NCI-H1417 (cell line): ENCODE measurements at places on chromosomes 7 and 10.

DNA sequence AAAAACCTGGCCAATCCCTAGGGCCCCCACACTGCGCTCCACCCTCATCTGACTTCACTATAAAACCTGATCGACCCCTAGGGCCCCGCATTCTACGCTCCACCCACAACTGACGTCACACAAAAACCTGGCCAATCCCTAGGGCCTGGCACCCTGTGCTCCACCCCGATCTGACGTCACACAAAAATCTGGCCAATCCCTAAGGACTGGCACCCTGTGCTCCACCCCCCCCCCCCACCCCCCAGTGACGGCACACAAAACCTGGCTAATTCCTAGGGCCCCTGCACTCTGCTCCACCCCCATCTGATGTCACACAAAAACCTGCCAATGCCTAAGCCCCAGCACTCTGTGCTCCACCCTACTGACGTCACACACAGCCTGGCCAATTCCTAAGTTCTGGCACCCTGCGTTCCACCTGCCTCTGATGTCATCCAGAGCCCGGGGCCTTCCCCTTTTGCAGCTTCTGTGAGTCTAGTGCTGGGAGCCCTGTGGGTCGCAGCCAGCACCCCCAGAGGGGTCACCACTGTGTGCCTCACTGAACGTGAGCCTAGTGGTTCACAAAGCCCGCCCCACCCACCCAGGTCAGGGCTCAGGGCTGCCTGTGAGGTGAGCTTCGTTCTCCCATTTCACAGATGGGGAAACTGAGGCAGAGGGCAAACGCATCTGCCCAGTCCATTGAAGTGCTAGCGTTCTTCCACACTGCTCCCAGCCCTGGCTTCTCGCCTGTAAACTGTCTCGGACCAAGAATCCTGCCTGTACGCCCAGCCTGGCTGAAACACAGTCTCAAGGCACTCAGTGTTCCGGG is 40.6 kb downstream of the MICALL2 start:
- DNase-seq: no peak

DNA sequence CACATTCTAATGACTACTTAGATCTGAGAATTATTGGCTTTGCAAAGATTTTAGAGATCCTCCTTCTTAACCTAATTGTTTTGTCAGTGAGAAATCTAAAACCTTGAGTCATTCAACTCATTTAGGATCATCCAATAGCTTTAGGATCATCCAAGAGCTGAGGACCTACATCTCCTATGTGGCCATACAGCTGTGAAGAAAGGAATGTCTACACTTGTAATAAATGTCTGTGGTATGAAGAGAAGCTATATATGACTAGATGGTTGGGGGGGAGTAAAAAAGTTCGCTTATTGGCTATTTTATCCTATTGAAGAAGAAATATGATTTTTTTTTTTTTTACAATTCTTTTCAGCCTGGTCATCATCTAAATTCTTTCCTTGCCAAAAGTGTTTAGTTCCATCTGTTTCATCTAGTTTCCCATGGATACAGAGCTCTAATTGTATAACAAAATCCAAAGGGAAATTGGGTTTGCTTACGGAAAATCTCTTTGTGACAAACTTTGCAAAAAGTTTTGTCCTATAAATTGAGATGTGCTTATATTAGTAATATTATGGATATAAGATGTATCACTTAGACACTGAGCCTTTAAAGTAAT is 196.7 kb downstream of the PRKG1 start:
- DNase-seq: no peak

DNA sequence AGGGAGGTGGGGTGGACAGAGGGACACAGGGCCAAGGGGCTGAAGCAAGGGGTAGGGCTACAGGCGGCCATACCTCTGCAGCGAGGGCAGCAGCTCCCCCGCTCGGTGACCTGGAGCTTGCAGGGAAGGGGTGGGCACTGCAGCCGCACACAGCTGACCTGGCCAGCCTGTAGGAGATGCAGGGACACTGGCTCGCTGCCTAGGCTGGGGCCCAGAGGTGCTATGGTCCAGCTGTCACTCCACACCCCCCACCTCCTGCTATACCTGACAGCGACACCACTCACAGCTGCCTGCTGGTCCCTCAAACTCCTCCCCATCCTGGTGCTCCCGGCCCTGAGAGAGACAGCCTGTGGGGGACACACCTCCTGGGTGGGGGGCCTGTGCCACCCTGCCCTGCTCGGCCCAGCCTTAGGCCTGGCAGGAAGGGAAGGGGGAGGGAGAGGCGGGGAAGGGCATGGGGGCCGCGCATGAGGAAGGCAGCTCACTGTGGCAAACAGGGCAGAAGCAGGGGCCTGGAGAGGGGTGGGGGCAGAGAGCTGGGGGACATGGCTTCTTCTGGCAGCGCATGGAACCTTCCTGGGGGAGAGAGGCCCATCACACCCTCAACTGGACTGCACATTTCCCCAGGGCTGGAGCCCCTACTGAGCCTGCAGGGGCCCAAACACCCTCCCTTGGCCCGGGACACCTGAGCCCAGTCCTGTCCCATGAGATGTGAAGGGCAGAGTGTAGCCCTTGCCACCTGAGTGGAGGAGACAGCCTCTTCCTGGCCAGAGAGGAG is 23.9 kb downstream of the ATP6V1F start:
- no peak for DNase-seq

GRCh38 chr7:28413011-28413410 is 693 bp downstream of the CREB5 start:
- DNase-seq: no peak

DNA sequence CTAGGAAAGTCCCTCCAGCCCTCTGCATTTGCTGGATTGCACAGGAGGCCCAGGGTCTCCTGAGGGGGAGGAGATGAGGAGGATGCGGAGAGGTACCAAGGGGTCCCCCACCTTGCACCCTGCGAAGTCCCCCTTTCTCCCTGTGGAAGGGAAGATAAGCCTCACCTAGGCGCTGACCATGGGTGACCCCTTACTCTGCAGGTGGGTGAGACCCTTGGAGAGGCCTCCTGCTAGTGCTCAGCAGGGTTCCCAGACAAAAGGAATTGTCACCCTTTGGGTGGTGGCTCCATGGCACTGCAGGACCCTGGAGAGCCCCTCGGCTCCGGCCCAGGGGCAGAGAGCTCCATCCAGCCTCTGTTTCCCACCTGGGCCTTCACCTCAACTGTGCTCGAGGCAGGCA is 107.0 kb upstream of the RET start:
- no peak for DNase-seq

GRCh38 chr7:46450886-46451285 is 529.8 kb upstream of the IGFBP3 start:
- no peak for DNase-seq

- DNase-seq: no peak
These were observed 6.9 kb downstream of the WASL start for GRCh38 chr7:123741940-123742339.

- DNase-seq: no peak
These were observed 227.0 kb upstream of the HDAC9 start for GRCh38 chr7:18268571-18268970.

GRCh38 chr10:127919418-127920271 is 12.7 kb downstream of the PTPRE start:
- DNase-seq: no peak

- no peak for DNase-seq
These were observed 250.3 kb downstream of the ADARB2 start for GRCh38 chr10:1486841-1487687.

DNA sequence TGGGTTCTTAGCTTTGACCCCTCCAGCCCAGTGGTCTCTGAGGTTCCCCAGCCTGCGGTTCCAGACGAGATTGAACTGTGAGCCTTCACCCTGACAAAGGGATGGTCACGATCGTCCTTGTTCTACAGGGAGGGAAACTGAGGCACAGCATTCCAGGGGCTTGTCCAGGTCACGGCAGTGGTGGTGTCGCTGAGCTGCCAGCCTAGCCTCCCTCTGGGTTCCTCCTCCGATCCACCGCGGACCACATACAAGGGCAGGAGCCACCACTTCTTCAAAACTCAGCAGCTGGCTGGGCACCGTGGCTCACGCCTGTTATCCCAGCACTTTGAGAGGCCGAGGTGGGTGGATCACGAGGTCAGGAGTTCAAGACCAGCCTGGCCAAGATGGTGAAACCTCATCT is 35.8 kb downstream of the ELFN1 start:
- no peak for DNase-seq

DNA sequence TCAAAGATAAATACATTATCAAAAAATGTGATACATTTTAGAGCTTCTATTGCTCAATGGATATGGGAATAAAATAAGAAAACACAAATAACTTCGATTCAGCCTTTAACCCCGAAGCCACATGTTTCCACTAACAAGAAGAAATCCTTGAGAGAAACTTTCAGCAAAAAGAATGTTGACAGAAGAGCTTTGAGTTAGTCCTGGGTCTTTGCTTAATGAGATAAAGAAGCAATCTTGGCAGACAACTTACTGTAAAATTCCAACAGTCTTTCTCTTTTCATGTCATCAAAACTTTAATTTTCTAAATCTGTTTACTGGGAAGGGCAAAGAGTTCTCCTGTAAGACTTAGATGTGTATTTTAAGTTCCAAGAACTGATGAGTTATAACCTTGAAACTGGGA is 810.2 kb downstream of the CNTNAP2 start:
- DNase-seq: no peak

- DNase-seq: no peak
These were observed 375.5 kb downstream of the SEMA3D start for GRCh38 chr7:84811362-84811761.

DNA sequence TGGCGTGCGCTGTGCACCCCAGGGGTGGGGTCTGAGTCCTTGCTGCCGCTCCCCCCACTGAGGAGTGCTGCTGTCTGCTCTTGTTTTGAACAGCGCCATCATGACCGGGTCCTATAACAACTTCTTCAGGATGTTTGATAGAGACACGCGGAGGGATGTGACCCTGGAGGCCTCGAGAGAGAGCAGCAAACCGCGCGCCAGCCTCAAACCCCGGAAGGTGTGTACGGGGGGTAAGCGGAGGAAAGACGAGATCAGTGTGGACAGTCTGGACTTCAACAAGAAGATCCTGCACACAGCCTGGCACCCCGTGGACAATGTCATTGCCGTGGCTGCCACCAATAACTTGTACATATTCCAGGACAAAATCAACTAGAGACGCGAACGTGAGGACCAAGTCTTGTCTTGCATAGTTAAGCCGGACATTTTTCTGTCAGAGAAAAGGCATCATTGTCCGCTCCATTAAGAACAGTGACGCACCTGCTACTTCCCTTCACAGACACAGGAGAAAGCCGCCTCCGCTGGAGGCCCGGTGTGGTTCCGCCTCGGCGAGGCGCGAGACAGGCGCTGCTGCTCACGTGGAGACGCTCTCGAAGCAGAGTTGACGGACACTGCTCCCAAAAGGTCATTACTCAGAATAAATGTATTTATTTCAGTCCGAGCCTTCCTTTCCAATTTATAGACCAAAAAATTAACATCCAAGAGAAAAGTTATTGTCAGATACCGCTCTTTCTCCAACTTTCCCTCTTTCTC is 26.0 kb downstream of the BNIP3 start:
- DNase-seq: no peak

DNA sequence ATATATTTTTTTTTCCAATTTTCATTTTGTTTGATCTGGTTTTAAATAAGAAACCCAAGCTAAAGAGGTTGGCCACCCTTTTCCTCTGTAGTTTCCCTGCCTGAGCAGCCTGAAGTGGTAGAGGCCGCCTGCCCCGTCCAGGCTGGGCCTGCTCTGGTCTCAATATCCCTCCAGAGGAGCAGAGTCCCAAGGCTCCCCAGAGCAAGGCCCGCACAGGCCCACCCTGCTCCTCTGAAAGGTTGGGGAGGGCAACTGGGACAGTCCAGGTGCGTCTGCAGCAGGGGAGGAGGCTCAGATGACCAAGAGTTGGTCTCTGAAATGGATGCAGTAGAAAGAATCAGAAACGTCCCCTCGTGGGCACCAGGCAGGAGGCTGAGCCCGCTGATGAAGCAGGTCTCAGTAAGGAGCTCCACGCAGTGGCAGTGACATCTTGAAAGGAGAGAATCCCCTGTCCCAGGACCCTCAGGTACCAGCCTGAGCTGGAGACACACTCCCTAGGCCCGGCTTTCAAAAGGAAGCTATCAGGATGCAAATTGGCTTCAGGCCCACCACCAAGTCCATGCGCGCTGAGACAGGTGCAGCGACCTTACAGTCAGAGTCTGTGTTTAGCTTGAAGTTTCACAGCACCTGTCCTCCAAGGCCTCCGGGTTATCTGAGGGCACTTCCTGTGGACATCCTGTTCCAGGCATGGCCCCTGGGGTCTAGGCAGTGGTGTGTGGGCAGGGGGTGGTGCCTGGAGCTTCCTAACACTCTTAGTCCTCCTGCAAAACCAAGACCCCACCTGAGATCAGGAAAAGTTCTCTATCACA is 37.7 kb downstream of the EN2 start:
- no peak for DNase-seq
